Mucosa of gallbladder (tissue), 1 donor: ENCODE measurements at places on chromosomes 3 and 15. TPM values are rescaled to one million over a fixed set of nuclear protein-coding genes. Genes with fewer than 3 reads are reported as not detected.
A peak's percentile ranks its signal among the peaks of the same experiment; 100 is the strongest.

GRCh38 chr3:66827726-66828125, 170.4 kb upstream of the KBTBD8 start:
- no peak for DNase-seq

GRCh38 chr15:77143616-77144015, 72.7 kb upstream of the TSPAN3 start:
- no peak for DNase-seq

DNA sequence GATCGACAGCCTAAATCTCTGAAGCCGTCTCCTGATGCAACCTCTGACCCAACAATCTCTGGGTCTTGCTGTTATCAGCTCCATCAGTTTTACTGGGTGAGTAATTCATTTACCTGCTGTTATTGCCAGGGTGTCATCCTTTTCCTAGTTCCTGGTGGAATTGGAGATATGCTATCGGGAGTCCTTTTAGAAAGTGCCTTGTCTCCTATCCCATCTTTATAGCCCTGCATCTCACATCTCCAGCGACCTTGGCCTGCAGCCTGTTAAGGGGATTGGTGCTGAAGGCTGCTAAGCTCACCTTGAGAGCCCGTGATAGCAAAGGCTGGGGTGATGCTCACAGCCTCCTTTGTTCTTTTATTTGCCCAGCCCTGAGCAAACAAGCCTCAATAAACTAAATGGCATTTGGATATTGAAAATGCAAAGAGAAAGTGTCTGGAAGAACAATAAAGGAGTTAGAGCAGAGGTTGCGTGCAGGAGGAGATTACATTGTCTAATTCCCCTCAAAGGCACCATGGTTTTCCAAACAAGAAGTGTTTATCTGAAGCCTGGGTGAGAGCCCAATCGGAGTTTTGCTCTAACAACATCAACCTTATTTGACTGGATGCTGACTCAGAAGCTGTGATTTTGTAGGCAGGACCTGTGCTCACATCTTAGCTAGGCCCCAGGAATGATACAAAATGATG, 101.8 kb downstream of the RPLP1 start:
- peak; percentile 55 for DNase-seq

Gene TIPIN
- 4.0 TPM for total RNA-seq

DNA sequence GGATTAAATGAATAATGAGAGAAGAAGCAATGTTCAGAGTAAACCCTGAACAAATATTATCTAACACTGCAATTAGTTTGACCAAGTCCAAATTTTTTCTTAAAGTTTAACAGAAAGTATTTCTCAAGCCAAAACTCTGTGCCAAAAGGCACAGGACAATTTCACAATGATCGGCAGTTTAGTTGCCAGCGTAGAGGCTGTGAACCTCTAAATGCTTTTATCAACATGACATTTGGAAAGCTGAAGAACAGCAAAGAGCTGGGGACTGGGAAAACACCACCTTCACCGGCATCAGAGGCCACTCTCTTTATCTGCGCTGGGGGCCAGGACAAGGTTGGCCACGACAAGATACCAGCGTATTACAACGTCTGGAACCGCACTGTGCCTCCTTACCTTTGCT, 125.6 kb downstream of the ADAMTS17 start:
- DNase-seq: no peak
